ENCODE measurements at places on chromosomes 13 and 19. TPM values are rescaled to one million over a fixed set of nuclear protein-coding genes. Genes with fewer than 3 reads are reported as not detected.

GARIN5A gene
- polyA plus RNA-seq, result not detected

UPK1A gene
- not detected for polyA plus RNA-seq

GRCh38 chr13:37138169-37138568 is 32.7 kb upstream of the CSNK1A1L start:
- H3K27ac ChIP-seq, result no peak overlapping the region
- no peaks in the 10 kb centered on the region for H3K36me3 ChIP-seq
- H3K4me3 ChIP-seq, result no peak overlapping the region

- DNase-seq, result no peak
- no peak overlapping the region for H3K4me3 ChIP-seq
- no peak overlapping the region for H3K27ac ChIP-seq
- H3K36me3 ChIP-seq, result no peaks in the 10 kb centered on the region
- H3K4me1 ChIP-seq, result no peaks in the 10 kb centered on the region
- no peaks in the 10 kb centered on the region for H3K27me3 ChIP-seq
Observed at GRCh38 chr13:91078093-91078679, 269.3 kb upstream of the MIR17HG start.

DNA sequence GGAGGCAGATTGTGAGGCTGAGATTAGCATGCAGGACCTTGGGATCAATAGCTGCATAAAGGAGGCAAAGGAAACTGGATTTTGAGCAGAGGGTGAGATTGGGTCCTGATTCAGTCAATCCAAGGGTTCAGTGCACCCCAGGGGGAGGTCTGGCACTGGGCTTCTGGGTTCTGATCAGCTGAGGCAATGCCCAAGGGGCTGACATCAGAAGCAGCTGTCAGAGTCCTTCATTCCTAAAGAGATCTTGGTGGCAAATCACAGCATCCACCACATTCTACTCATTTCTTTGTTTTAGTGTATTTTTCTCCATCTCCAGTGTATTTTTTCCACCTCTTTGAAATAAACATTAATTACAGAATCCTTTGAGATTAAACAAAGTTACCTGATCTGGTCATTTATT is 5.4 kb upstream of the LYPD5 start:
- no peak for DNase-seq
- no peak overlapping the region for H3K4me3 ChIP-seq
- H3K4me1 ChIP-seq, result no peaks in the 10 kb centered on the region
- no peaks in the 10 kb centered on the region for H3K27me3 ChIP-seq

GRCh38 chr13:21420706-21421105 is 38.4 kb downstream of the ZDHHC20 start:
- H3K27me3 ChIP-seq, result no peaks in the 10 kb centered on the region
- DNase-seq, result no peak
- H3K27ac ChIP-seq, result no peak overlapping the region
- H3K4me1 ChIP-seq, result no peaks in the 10 kb centered on the region
- H3K36me3 ChIP-seq, result peaks cover 21% of the 10 kb centered on the region
- H3K4me3 ChIP-seq, result no peak overlapping the region

- no peaks in the 10 kb centered on the region for H3K36me3 ChIP-seq
- no peak overlapping the region for H3K27ac ChIP-seq
- peaks cover 18% of the 10 kb centered on the region for H3K27me3 ChIP-seq
Observed at GRCh38 chr19:53977429-53977990, 13.9 kb upstream of the CACNG6 start.

CRX gene
- not detected for polyA plus RNA-seq

DNA sequence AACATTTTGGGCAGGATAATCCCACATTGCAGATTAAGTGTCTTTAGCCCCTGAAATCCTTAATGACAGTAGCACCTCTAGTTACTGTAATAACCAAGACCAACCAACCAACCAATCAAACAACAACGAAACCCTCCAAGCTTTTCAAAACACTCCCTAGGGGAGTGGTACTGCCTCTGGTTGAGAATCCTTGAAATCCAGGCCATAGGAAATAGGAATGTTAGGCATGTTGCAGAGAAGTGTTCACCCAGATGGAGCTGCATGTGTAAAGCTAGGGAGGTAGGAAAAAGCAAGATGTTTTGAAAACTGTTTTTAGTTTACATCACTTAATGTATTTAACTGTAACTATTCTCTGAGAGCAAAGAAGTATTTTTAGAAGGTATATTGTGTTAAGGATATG is 4.5 kb downstream of the LACC1 start:
- peaks cover under 1% of the 10 kb centered on the region for H3K4me1 ChIP-seq
- DNase-seq, result no peak
- H3K4me3 ChIP-seq, result no peak overlapping the region
- H3K27ac ChIP-seq, result no peak overlapping the region
- no peaks in the 10 kb centered on the region for H3K27me3 ChIP-seq
- no peaks in the 10 kb centered on the region for H3K36me3 ChIP-seq

DNAAF3 gene
- not detected for polyA plus RNA-seq

DNA sequence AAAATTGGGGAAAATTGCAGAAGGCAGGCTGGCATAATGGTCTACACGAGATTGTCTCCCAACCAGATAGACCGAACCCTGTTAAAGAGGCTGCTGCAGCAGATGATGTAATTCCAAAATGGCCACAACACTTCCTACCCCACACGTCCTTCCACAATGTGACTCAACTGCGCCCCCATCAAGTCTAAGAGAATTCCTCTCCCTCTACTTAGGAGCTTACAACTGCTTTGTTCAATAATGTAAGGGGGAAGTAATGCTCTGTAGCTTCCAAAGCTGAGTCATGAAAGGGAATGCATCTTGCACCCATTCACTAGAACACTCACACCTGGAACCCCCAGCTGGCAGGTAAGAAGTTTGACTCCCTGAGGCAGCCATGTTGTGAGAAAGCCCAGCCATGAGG is 117.8 kb upstream of the IRS2 start:
- no peaks in the 10 kb centered on the region for H3K27me3 ChIP-seq
- H3K36me3 ChIP-seq, result no peaks in the 10 kb centered on the region
- no peak overlapping the region for H3K4me3 ChIP-seq
- no peaks in the 10 kb centered on the region for H3K4me1 ChIP-seq
- DNase-seq, result no peak
- H3K27ac ChIP-seq, result no peak overlapping the region

GRCh38 chr19:38255383-38256014 is 675 bp downstream of the PPP1R14A start:
- no peak for DNase-seq
- no peaks in the 10 kb centered on the region for H3K36me3 ChIP-seq
- H3K27ac ChIP-seq, result no peak overlapping the region
- H3K27me3 ChIP-seq, result peaks cover 2% of the 10 kb centered on the region

- peaks cover 10% of the 10 kb centered on the region for H3K36me3 ChIP-seq
- no peak for DNase-seq
- peak overlapping the region; percentile 93 for H3K27ac ChIP-seq
- H3K27me3 ChIP-seq, result no peaks in the 10 kb centered on the region
- H3K4me1 ChIP-seq, result peaks cover 62% of the 10 kb centered on the region
Observed at GRCh38 chr19:58560007-58560887, 1.8 kb upstream of the UBE2M start.

DNA sequence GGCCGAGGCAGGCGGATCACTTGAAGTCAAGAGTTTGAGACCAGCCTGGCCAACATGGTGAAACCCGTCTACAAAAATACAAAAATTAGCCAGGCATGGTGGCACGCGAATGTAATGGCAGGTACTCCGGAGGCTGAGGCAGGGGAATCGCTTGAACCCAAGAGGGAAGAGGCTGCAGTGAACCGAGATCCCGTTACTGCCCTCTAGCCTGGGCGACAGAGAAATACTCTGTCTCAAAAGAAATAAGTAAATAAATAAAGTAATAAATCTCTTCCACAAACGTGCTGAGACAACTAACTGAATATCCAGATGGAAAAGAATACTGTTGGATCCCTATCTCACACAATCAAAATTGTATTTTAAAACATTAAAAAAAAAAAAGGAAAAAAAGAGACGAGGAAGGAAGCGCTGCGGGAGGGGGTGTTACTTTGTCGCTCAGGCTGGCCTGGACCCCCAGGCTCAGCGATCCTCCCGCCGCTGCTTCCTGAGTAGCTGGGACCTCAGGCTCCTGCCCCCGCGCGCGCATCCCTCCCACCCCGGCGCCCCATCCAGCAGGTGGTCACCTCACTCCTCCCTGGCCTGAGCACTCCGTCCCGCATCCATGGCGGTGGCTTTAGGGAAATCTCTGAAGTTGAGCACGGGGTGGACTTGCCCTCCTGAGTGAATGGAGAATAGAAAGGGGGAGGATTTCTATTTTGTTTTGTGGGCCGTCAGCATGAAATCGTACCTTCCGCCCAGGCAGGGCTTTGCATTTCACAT is 628 bp upstream of the ZNF813 start:
- peaks cover 19% of the 10 kb centered on the region for H3K4me1 ChIP-seq
- no peak for DNase-seq
- no peaks in the 10 kb centered on the region for H3K36me3 ChIP-seq
- H3K4me3 ChIP-seq, result peak overlapping the region; percentile 79
- H3K27me3 ChIP-seq, result no peaks in the 10 kb centered on the region

DNA sequence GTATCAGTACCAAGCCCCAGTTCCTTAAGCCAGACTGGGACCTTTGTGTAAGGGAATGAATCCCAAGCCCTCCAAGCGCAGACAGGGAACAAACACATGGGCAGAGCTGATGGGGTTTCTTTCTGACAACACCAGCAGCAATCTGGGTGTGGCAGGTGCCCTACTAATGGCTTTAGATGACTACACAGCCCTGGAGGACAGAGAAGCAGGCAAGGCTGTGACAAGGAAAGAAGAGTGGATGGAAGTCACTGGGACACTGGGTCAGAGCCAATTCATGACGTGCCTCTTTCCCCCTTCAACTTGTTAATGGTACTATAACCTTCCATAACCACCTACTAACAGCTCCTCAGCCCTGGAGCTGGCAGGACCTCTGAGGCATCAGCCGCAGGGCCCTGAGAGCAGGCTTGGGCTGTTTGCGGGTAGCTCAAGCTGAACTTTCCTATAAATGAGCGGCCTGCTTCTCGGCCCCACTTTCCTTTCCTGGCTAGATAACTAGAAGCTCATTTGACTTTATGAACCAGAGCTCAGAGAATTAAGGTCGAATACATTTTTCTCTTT is 38.9 kb downstream of the RASL11A start:
- no peak overlapping the region for H3K4me3 ChIP-seq
- H3K4me1 ChIP-seq, result no peaks in the 10 kb centered on the region
- H3K27me3 ChIP-seq, result peaks cover 2% of the 10 kb centered on the region
- DNase-seq, result no peak
- H3K27ac ChIP-seq, result no peak overlapping the region

Data from CD4-positive, CD25-positive, alpha-beta regulatory T cell (primary cell).